ENCODE measurements at places on chromosomes 4 and X.

DNA sequence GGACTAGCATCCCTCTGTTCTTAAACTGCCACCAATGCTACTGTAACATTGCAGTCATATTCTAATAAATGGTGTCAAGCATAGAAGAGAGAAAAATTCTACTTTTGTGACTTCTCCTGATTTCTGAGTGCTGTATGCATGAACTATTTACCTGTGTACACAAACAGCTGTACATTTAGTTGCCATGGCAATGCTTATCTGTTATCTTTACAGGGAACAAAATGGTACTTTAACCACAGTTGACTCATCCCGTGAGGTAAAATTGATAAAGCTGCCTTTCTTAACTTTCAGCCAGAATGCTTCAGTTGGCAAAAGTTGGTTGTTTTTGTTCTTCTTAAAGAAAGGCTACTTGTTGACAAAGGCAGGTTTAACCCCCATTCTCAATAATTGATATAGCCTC lies 587.5 kb upstream of the MAGEB2 start:
- DNase-seq: no peak

- DNase-seq: no peak
Measured at GRCh38 chr4:113009461-113009860, 40.0 kb upstream of the ANK2 start.

DNA sequence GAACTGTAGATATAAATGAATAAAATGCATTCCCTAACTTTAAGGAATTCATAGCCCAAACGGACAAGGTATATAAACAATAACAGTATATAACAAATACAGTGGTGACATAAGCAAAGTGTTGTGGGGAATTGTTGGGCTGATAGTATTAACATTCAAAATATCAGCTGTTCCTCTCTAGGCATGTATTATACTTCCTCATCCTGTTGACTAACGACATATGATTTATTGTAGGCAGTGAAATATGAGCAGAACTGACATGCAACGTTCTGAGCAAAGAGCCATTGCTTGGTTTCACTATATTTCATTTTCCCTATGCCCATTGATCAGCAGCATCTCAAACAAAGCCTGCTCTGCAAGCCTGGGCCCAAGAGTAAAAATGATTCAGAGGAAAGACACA lies 143.9 kb downstream of the PTCHD1 start:
- no peak for DNase-seq

DNA sequence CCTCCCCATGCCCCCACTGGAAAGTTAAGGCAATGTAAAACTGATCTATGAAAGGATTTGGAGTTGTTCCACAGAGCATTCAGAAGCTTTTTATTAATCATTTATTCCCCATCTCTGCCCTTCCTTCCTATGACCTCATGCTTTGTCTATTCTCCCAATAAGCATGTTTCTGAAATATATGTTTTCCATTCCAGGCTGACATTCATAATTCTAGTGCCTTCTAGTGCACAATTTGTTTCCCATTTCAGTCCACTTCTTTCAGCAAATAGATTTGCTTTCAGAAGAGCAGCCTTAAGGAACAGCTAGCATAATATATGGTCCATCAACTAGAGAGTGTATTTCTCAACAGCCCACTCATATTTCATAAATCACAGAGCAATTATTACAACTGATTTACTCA lies 77.1 kb upstream of the ATXN3L start:
- no peak for DNase-seq

DNA sequence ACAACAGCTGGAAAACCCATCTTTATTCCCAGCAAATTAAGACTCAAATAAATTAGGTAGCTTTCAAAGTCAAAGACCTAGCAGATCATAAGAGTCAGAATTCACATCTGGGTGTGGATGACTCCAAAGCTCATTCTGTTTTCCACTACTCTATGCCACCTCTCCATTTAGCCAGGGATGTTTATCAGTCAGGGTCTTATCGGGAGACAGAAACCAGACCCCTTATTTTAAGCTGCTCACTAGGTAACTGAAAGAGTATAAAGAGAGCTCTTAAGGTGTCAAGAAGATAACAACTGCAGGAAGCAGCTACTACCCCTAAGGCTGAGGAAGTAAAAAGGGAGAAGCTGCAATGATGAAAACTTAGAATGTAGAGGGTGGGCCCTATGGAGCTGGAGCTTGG lies 333.7 kb upstream of the KLF3 start:
- DNase-seq: no peak

DNA sequence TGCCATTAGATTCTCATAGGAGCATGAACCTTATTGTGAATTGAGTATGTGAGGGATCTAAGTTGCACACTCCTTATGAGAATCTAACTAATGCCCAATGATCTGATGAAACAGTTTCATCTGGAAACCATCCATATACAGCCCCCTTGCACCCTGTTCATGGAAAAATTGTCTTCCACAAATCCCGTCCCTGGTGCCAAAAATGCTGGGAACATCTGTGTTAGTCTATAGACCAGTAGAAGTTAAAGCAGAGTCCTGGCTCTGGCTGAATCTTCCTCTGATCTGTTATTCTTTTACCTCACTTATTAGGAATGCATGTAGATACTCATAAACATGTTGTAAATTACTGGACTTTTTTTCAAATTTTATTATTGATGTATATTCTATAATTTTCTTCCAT lies 29.2 kb downstream of the SULT1B1 start:
- no peak for DNase-seq

DNA sequence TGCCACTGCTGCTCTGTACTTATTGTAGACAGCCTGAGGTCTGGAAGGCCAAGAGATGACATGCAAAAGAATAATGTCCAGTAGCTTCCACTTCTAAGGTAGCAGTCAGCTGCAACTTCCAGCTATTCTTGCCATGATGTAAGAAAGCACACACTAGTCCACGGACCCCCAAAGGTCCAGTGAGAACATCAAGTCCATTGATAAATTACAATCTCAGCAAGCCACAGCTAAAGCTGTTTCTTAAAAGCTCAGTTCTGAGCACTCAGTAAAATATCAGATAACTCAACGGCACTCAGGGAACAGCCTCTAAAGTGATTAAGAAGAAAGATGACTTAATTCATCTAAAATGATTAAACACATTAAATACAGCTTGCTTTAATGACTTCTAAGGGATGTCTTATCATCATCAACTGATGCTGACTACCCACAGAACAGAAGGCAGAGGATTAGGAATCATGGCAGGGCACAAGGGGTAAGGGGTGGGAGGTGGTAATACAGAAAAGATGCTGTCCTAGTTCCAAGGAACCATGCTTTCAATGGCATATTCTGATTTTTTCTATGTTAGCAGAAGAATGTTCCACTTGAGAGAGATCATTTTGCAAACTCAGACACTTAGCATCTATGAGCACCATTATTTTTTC lies 99.1 kb upstream of the CBR4 start:
- DNase-seq: no peak
